ENCODE measurements at places on chromosomes 16 and 17.

DNA sequence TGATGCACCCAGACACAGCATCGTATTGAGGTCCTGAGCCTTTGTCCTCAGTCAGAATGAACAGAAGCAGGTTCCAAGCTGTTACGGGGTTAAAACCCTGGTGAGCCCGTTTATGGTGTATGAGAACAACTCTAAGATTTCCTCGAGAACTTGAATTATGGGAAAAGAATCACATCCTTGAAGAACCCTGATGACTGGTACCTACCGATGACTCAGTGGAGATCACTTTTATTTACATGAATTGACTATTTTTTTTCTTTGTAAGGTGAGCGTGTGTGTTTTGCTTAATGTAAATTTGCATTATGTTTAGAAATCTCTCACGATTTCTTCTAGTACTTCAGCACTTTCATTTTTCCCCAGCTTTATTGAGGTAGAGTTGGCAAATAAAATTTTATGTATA is 3.3 kb upstream of the KRTAP4-4 start:
- DNase-seq: no peak

DNA sequence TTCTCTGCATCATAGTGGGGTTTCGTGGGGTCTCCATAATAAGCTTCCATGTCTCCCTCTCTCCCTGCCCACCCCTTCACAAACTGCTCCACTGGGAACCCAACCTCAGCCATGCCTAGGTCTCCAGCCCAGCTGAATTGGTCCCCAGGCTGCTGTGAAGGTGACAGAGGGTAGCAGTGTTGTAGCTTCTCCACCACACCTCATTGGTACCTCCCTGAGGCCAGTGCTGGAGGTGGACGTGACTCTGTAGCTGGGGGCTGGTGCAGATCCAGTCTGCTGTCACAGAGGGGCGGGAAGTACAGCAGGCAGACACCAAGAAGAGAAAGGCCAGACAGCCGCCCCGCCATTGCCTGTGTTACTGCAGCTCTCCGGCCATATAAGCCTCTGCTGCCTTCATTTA is 82.1 kb downstream of the OR1D5 start:
- no peak for DNase-seq

DNA sequence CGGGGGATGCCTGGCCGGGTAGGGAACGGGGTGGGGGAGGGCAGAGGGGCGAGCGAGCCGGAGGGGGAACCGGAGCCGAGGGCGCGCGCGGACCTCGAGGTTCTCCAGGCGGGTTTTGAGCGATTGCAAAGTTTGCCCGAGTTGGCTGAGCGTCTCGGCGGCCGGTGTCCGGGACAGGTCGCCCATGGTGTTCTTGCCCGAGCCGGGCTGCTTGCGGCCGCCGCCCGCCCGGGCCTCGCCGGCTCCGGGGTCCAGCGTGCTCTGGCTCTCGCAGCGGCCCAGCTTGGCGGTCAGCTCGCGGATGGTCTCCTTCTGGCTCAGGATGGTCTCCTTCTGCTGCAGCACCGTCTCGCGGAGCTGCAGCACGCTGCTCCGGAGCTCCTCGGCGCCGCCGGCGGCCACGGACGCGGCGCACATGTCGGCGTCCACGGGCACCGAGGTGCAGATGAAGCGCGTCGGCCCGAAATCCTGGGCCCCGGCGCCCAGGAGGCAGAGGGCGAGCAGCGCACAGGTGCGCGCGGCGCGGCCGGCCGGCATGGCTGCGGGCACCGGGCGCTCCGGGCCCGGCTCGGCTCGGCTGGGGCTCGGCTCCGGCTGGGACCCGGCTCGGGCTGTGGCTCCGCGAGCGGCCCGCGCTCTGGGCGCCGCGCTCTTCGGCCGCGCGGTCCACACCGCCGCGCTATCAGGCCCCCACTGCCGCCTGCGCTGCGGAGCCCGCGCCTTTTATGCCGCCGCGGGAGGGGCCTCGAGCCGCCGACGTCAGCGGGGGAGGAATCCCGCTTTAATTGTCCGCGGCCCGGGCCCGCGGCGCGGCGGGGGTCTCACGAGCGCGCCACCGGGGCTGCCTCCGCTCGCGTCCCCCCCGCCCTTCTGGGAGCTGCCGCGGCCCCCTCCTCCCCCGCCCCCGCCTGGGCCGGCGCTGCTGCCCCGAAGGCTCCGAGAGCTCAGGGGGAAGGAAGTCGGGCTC is at the start of gene NPTX1:
NPTX1 (minus strand) TSS at position 698 of the 967 bp plus-strand sequence; CDS start at position 537, 161 bp downstream.
- DNase-seq: peak; percentile 79

DNA sequence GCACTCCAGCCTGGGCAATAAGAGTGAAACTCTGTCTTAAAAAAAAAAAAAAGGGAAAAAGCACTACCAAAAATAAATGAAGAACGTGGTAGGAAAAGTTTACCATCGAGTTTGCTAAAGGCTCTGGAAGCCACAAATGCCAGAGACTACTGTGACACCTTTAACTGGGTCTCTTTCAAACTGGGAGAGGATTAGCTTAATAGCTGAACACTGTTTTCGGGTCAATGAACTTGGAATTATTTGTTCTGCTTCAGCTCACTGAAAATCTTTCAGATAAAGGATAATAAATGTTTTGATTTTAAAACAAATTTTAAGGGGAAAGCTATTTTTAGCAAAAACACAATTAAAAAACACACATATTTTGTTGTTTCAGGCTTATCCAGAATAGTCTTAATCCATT is 1.4 kb downstream of the RETREG3 start:
- no peak for DNase-seq

DNA sequence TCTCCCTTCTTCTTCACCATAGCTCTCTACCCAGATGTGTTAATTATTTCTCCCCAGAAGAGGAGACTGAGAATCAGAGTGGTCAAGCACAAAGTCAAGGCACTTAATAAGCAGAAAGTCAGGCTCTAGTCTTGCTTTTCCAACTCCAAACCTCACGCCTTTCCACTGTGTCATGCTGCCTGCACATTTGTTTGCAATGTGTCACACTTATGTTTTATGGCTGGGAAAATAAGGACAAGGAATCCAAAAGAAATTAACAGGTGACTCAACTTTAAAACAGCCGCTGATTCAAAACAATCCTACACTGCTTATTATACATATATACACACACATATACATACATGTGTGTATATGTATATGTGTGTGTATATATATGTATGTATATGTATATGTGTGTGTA is 255.7 kb upstream of the DYNLRB2 start:
- no peak for DNase-seq

DNA sequence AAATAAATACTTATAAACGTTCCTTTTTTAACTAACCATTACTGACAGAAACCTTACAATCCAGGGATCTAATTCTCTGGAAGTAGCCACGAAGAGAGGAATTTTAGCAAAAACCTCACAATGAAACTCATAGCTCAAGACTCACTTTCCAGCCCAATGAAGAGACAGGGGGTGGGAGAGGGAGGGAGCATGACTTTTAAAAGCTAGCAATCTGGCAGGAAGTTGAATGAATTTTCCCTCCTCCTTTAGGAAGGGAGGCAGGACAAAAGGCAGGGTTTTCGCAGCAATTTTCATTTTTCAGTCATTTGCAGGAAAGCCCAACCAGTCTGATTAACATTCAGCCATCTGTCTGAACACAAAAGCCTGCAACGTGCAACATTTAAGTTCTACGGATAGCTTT is 381.5 kb upstream of the PSMD7 start:
- no peak for DNase-seq

DNA sequence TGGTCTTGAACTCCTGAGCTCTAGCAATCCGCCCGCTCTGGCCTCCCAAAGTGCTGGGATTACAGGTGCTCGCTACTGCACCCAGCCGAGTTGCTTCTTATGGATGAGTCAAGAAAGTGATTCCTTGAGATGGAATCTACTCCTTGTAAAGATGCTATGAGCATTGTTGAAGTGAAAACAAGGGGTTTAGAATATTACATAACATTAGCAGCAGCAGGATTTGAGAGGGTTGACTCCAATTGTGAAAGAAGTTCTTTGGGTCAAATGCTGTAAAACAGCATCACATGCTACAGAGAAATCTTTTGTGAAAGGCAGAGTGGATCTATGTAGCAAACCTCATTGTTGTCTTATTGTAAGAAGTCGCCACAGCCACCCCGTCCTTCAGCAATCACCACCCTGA is 72.7 kb downstream of the NT5M start:
- DNase-seq: no peak

DNA sequence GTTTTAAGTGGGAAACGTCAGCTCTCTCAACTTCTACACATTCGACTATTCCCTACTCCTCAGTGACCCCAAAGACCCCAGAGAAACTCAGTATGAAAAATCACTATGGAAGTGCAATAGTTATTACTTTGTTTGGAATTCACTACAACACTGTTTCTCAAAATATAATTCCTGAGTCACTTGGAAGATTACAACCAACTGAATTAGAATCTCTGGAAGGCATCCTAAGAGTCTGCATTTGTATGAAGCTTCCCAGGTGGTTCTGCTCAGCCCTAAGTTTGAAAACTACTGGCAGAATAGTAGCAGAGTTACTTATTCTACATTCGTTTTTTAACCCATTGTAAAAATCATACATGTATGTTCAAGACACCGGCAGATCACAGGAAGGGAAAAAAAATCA is 525.6 kb downstream of the MAF start:
- DNase-seq: no peak

GRCh38 chr17:10870336-10871050 is 32.6 kb upstream of the PIRT start:
- DNase-seq: no peak

- peak; percentile 61 for DNase-seq
Observed at GRCh38 chr17:47720754-47721533, 12.1 kb upstream of the TBX21 start.

DNA sequence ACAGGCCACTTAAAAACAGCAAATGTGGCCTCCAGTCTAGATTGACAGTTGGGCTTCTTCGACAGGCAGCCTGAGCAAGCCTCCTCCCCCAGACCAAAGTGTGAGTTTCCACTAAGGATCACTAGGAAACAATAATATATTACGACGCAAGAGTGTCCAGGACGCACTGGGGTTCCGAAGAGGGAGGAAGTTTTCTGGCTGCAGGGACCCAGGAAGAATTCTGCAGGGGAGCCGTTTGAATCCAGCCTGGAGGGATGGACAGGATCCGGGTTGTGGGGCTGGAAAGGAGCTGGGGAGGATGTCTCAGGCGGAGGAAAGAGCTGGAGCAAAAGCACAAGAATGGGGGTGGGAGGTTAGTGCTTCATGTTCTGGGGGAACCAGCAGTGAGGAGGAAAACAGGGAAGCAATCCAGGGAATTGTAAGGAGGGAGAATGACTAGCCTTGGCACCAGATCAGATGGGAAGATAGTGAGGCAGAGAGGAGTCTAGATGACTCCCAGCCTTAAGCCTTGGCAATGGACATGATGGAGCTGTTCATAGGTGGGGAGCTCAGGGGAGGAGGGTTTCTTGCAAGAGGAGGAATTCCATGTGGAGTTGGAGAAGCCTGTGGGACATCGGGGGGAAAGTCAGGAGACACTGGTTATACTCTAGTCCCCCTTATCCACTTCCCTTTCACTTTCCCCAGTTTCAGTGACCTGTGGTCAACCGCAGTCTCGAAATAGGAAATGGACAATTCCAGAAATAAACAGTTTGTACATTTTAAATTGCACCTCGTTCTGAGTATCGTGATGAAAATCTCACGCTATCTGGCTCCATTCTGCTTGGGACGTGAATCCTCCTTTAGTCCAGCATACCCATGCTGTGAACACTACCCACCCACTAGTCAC is 26.6 kb downstream of the NGFR start:
- peak; percentile 2 for DNase-seq

- DNase-seq: peak; percentile 100
Observed at GRCh38 chr17:74852237-74853047, 7.2 kb downstream of the GRIN2C start.

GRCh38 chr17:44829523-44830358 is at the start of gene GJC1:
Gene GJC1, minus strand, starts transcription at chr17:44830287. Its CDS starts 24,470 bp downstream, at chr17:44805817.
- DNase-seq: peak; percentile 74

GRCh38 chr17:44589316-44590071 is 32.2 kb downstream of the FZD2 start:
- no peak for DNase-seq

- no peak for DNase-seq
Observed at GRCh38 chr17:39553341-39553945, 54.3 kb downstream of the NEUROD2 start.

- peak; percentile 9 for DNase-seq
Observed at GRCh38 chr16:69188716-69189115, 1.8 kb downstream of the SNTB2 start.

GRCh38 chr17:7894226-7894625 is 5.6 kb downstream of the CHD3 start:
- DNase-seq: no peak

GRCh38 chr16:62475573-62475972 is 439.3 kb upstream of the CDH8 start:
- DNase-seq: no peak

GRCh38 chr16:84794626-84795025 is 25.2 kb upstream of the CRISPLD2 start:
- DNase-seq: no peak

GRCh38 chr17:76797241-76797840 is 59.4 kb downstream of the MFSD11 start:
- DNase-seq: no peak

DNA sequence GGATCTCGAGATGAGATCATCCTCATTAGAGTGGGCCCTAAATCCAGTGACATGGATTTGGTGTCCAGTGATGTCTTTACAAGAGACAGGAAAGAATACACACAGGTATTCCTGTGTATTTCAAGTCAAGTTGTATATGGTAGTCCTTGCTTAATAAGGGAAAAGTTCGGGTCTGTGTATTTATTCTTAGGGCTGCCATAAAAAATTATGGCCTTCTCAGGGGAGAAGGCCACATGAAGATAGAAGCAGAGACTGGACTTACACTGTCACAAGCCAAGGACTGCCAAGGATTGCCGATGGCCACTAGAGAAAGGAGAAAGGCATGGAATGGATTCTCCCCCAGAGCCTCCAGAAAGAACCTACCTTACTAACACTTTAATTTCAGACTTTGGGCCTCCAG is 8.3 kb downstream of the KRABD2 start:
- DNase-seq: no peak

GRCh38 chr17:60095381-60095780 is 16.7 kb upstream of the HEATR6 start:
- no peak for DNase-seq

- no peak for DNase-seq
Observed at GRCh38 chr16:77910021-77910420, 112.3 kb upstream of the CLEC3A start.

- no peak for DNase-seq
Observed at GRCh38 chr16:86949630-86950029, 367.6 kb downstream of the C16orf95 start.

- no peak for DNase-seq
Observed at GRCh38 chr16:11212798-11213196, 43.2 kb downstream of the SOCS1 start.

GRCh38 chr16:82748026-82748425 is 121.3 kb downstream of the CDH13 start:
- DNase-seq: no peak

DNA sequence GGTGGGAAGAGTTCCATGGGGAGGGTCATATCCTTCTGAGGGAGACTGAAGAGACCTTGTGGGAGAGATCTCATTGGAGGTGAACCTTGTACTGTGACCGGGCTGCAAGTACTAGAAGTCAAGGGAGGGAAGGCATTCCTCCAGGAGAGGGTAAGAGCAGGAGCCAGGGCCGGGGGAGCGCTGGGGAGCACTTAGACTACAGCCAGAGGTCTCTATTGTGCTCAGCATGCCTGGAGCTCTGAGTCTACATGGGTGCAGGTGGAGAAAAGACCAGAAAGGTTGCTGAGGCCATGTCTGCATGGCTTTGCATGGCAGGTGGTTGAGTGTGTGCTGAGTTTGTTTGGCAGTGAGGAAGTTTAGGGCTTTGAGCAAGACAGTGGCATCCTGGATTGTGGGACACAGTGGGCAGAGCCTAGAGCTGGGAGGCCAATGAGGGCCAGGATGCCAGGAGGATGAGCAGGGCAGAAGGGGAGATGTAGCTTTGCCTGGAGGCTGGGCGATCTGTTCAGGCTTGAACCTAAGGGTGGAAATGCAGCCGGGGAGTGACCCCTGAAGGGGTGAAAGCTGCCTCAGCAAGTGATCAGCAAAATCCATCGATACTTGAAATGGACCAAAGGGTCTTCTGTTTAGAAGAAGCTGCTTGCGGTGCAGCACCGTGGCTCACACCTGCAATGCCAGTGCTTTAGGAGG is 317.4 kb upstream of the TNRC6C start:
- DNase-seq: no peak
